Brain microvascular endothelial cell (primary cell): ENCODE measurements at places on chromosomes 4 and X.

GRCh38 chr4:168095776-168096406, 3.6 kb downstream of the ANXA10 start:
- peak; percentile 67 for DNase-seq

DNA sequence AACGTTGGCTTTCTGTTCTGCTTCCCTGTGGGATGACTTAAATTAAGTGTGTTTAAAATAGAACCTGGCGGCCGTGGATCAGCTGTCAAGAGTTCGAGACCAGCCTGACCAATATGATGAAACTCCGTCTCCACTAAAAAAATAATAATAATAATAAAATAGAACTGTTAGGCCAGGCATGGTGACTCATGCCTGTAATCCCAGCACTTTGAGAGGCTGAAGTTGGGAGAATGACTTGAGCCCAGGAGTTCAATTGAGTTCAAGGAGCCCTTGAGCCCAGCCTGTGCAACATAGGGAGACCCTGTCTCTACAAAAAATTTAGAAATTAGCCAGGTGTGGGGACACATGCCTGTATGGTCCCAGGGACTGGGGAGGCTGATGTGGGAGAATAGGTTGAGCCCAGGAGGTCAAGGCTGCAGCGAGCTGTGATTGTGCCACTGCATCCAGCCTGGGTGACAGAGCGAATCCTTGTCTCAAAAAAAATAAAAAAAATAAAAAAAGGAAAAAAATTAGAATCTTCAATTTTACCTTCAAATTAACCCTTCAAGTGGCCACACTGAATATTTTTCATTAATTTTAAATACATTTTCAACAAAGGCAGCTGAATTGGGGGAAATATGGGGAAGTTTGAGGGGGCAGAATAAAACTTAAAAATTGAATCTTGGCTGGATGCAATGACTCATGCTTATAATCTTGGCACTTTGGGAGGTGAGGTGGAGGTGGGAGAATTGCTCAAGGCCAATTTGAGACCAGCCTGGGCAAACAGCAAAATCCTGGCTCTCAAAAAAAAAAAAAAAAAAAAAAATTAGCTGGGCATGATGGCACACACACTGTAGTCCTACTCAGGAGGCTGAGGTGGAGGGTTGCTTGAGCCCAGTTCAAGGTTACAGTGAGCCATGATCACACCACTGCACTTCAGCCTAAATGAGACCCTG, 31.8 kb upstream of the HSD17B13 start:
- DNase-seq = peak; percentile 52

DNA sequence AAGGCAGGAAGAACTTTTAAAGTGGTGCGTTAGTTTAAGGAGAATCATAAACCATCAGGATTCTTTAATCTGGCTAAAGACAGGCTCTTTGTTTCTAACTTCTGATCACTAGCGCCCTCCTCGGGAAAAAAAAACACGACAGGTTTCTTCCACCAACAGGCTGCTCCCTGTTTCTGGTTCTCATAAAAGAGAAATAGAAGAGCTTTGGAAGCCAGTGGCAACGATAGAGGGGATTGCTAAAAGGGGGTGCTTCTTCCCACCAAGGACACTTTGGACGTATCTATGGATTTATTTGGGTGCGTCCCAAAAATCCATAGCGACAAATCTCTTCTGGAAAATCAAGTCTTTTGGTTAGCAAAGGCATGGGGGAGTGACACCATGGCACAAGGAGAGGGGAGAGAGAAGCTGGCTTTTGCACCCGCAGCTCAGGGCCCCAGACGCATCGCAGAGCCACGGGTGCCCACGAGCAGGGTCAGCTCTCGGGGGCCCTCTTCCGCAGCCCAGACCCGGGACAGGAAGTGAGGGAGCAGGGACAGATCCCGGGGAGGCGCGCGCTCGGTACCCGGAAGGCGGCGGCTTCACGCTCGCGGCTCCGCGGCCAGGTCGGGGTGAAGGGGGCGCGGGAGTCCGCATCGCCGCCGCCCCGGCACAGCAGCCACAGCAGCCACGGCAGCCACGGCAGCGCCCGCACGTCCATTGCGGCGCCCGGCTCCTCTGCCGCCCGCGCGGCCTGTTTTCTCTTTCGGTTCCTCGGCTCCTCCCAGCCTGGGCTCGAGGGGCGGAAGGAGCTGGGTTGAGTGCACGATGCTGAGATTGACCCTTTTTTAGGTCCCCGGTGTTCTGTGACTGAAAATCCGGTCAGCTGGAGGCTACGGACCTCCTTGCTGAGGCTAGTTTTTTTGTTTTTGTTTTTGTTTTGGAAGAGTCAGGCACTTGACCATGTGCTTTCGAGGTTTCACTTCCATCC, at the start of gene CTSO:
Gene CTSO, minus strand, starts transcription at position 716 of the 967 bp plus-strand sequence. Its CDS starts 19 bp downstream, at position 697.
- DNase-seq = peak; percentile 81

- DNase-seq = no peak
Observed at GRCh38 chrX:49310371-49310770, 6.9 kb downstream of the GAGE10 start.

DNA sequence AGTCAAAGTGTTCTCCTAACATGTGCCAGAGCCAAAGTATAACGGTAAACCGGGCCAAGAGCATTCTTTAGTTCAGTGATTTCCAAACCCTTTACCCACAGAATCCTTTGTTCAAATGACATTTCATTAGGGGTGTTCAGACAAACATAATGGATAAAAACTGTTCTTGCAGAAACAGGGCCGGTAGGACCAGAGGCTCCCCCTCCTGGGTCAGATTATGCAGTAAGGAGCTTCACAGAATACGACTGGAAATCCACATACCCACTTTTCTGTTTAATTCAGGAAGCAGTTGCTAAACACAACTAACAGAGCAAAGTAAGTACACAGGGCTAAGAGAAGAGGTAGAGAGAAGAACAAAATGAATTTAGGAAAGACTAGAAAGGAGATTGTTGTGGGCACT, 46.6 kb upstream of the TMEM184C start:
- DNase-seq = no peak

DNA sequence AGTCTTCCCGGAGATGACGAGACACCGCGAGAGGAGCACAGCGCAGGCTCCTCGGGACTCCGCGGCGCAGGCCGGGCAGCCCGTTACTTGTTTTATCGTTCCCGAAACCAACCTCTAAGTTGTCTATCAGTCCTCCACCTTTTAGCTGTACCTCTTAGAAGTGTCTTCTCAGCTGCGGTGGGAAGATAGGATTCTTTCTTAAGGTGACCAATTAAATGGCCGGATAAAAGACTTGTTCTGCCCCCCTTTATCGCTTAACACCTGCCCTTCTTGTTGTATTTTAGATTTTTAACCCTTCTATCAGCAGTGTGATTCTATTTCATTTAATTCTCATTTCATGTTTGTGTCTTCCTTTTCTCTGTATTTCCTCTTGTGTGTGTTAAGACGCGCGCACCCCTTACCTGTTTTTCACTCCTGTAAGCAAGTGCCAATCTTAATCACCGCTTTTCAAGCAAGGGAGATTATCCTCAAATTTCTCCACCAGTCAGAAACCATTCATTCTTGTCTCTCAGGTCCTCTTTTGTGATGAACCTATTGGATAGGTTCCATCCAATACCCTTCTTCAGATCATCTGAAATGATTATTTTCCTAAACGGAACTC, at the start of gene SLC9B2:
Gene SLC9B2, minus strand, starts transcription at position 15 of the 601 bp plus-strand sequence. CDS start 9,211 bp downstream, outside the sequence.
- DNase-seq = peak; percentile 62

DNA sequence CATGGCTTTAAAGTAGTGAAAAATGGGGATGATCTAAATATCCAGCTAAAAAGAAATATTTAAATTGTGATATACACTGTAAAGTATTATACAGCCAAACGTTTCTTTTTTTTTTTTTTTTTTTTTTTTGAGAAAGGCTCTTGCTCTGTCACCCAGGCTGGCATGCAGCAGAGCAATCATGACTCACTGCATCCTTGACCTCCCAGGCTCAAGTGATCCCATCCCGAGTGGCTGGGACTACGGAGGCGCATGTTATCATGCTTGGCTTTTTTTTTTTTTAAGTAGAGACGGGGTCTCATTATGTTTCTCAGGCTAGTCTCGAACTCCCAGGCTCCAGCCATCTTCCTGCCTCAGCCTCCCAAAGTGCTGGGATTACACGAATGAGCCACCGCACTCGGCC, 17.1 kb downstream of the SMIM14 start:
- peak; percentile 79 for DNase-seq

DNA sequence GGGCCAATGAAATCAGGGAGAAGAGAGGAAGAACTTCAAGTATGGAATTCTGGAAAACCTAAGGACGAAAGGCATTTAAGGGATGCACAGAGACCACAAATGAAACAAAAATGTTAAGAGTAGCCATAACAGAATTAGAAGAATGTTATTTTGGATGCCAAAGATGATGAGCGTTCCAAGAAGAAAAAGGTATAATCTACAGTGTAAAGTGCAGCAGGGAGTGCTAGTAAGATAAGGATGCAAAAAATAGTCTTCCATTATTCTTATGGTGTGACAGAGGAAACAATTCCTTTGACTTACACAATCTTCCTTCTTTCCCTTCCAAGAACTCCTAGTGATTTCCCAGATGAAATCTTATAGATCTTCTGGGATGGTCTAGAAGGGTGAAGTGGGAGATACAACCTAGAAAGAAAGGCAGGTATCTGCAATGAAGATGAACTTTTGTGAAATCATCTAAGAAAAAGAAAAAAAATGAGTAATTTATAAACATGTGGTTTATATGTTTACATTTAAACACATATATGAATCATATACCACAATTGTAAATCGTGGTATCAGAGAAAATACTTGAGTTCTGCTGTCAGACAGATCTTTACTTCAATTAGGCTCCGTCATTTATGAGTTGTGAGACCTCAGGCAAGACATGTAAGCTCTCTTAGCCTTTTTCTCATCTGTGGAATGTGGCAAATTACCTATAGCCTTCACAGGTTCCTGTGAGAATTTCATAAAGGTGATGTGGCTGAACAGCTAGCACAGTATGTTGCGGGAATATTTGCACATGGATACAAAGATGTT, 8.1 kb downstream of the MORF4L2 start:
- no peak for DNase-seq

- DNase-seq = no peak
Observed at GRCh38 chr4:51931461-51931860, 88.5 kb downstream of the DCUN1D4 start.

DNA sequence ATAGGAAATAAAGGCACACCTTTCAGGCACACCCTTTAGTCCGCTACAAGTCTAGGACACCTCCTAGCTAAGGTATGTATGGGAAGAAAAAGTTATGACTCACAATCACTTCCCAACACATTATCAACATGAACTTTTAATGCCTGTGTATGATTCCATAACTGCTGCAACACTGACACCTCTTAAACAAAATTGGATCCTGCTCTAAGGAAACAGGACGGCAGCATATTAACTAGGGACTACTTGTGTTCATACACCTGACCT, 2.4 kb upstream of the PPP3CA start:
- DNase-seq = no peak

GRCh38 chrX:110741213-110741796, 54.3 kb downstream of the CHRDL1 start:
- DNase-seq = peak; percentile 7

GRCh38 chr4:161929956-161930355, 233.8 kb downstream of the FSTL5 start:
- DNase-seq = no peak

GRCh38 chrX:45873781-45874180, 671.4 kb downstream of the ZNF674 start:
- no peak for DNase-seq

- no peak for DNase-seq
Observed at GRCh38 chr4:41935652-41936021, 408 bp downstream of the TMEM33 start.

DNA sequence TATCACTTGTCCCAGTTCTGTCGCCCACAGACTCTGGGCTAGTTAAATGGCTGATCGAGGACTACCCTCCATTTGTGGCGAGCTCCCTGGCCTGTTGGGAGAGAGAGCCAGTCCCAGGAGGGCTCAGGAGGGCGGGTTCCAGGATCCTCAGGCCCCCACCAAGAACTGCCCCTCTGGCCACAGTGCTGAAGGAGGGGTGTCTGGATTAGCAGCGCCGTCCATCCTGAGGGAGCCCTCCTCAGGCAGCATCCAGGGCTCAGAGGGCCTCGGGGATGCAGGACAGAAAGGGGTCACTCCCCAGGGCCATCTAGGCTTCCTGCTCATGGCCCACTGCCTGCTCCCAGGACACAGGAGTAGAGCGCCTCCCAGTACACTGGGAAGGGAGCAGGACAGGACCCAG, 6.1 kb downstream of the PNMA5 start:
- DNase-seq = no peak

DNA sequence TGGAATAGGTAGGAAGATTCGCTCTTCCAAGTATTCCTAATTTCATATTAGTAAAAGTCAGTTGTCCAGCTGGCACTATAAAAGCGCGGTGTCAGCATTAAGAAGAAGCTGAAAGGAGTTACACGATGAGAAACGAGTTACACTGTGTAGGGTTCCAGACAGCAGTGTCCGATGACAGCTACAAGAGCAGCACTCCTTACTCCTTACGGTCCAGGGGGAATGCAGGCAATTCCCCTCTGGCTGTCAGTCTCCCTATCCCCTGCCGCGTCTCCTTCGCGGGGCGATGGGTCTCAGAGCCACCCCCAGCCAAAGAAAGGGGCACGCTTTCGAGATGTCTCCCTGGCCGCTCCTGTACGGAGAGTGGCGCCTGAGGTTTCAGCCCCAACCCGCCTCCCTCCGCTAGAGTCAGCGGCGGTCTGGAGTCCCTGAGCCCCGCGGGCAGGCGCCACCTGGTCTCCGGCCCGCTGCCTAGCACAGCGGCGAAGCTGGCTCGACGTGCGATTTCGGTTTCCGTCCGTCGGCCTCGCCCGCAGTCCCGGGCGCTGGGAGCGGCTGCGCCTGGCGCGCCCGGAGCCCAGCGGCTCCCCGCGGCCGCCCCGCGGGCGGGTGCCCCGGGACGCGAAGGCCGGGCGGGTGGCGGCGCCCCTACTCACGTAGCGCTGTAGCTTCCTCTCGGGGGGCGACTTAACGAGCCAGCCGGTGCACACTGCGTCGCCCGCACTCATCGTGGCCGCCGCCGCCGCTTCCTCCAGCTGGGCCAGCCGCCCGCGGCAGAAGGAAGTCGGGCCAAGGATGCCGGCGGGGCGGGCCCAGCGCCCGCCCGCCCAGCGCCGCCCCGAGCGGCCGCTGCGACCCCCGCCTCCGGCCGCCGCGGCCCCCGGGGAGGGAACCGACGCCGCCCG, at the start of gene GAB3:
Gene GAB3, minus strand, starts transcription at position 777 of the 902 bp plus-strand sequence. Its CDS starts 52 bp downstream, at position 725.
- no peak for DNase-seq
